ENCODE measurements at places on chromosomes 2 and 18. TPM values are rescaled to one million over a fixed set of nuclear protein-coding genes. Genes with fewer than 3 reads are reported as not detected.

The CDH19 gene
- total RNA-seq: 1.2 TPM

The IL18R1 gene
- total RNA-seq: 12.4 TPM

The ALLC gene
- total RNA-seq: not detected

The LBX2 gene
- 0.36 TPM for total RNA-seq

GRCh38 chr2:38446906-38447561 lies 70.0 kb upstream of the ATL2 start:
- DNase-seq: no peak

DNA sequence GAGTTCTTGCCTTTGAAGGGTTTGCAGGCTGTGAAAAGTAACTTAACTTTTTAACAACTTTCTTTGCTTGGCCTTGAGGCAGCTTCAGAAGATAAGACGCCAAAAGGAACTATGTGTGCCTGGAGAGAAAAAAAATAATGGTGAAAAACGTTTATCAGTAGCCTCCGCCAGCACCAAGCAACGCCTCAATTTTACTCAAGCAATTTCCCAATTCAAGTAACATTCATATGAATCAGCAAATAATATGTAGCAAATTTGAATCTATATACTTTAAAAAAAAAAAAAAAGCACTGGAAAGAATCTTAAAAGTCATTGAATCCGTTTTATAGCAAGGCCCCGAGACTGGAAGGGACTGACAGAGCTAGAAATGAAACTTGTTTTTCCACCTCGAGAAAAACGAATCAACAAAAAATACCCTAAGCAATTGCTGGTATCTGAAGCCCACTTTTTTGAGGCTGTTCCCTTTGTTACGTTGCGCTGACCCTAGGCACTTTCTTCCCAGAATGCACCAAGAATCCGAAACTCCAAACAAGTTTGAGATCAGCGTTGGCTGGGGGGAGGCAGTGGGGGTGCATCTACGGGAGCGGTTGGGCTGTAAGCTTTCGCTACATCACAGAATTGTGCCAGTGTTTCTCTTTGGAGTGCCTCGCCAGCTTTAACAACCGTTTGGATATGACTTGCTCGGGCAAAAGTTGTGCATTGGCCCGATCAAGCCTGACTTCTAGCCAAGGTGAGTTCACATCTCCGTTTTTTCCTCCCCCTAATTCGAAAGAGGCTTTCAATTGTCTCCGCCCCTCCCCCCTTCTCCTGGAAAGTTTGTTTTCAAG lies 2.7 kb upstream of the TGIF1 start:
- DNase-seq: peak; percentile 66

DNA sequence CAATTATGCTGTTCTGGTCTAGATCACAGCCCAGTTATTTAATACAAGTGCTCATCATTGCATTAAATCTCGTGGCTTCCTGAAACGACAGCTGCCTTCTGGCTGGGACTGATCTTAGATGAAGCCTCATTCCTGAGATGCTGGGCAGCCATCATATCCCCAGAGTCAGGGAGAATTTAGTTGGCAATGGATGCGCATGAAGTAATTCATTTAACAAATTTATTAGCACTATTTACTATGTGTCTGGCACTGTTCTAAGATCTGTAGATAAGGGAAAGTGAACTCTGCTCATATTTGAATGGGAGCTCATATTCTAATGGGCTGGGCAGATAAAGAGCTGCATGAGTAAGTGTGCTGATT lies 244.7 kb downstream of the KCNS3 start:
- no peak for DNase-seq

GRCh38 chr2:17227856-17228255 lies 290.4 kb downstream of the RAD51AP2 start:
- no peak for DNase-seq

DNA sequence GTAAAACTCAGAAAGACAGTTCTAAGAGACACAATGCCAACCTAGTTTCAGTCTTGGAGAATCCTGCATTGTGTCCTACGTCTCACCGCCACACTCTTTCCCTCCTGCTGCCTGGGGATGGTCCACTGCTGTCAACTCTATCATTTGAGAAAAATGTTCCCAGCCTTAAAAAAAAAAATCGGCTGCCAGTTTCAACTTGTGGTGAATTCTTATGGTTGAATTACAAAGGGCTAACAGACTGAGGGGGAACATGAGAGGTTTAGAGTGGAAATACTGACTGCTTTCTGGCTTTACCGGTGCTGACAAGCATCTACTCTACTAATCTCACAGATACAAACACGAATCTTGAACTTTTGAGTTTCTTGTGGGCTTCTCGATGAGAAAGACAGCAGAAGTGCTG lies 74.0 kb downstream of the NAB1 start:
- no peak for DNase-seq
